Activated T-cell treated with anti-CD3 and anti-CD28 coated beads, Interleukin-2, amount 50 U/mL, for 72 hours (primary cell): ENCODE measurements at places on chromosomes 3 and 15. TPM values are rescaled to one million over a fixed set of nuclear protein-coding genes. Genes with fewer than 3 reads are reported as not detected.
A peak's percentile ranks its signal among the peaks of the same experiment; 100 is the strongest.

GRCh38 chr3:108804966-108805365 lies 17.6 kb upstream of the TRAT1 start:
- peak overlapping the region; percentile 90 for H3K27ac ChIP-seq
- H3K4me3 ChIP-seq = peak overlapping the region; percentile 31
- no peak for DNase-seq
- H3K27me3 ChIP-seq = no peaks in the 10 kb centered on the region
- peaks cover 21% of the 10 kb centered on the region for H3K4me1 ChIP-seq
- peaks cover 2% of the 10 kb centered on the region for H3K36me3 ChIP-seq

GRCh38 chr15:33737687-33738601 lies 230.4 kb upstream of the CHRM5 start:
- no peaks in the 10 kb centered on the region for H3K27me3 ChIP-seq
- no peak overlapping the region for H3K4me3 ChIP-seq
- H3K4me1 ChIP-seq = peaks cover 5% of the 10 kb centered on the region
- H3K27ac ChIP-seq = no peak overlapping the region

GRCh38 chr3:158768361-158768787 lies 33.5 kb upstream of the MFSD1 start:
- no peaks in the 10 kb centered on the region for H3K36me3 ChIP-seq
- no peaks in the 10 kb centered on the region for H3K4me1 ChIP-seq
- no peak overlapping the region for H3K4me3 ChIP-seq
- H3K27me3 ChIP-seq = no peaks in the 10 kb centered on the region
- no peak for DNase-seq

Gene SKOR1
- total RNA-seq = 0.31 TPM

Gene A4GNT
- total RNA-seq = not detected

Gene TM4SF1
- total RNA-seq = 0.23 TPM

Gene NSUN3
- 19.4 TPM for total RNA-seq
